NCI-H1105 (cell line): ENCODE measurements at places on chromosomes 12 and 14.
A peak's percentile ranks its signal among the peaks of the same experiment; 100 is the strongest.

DNA sequence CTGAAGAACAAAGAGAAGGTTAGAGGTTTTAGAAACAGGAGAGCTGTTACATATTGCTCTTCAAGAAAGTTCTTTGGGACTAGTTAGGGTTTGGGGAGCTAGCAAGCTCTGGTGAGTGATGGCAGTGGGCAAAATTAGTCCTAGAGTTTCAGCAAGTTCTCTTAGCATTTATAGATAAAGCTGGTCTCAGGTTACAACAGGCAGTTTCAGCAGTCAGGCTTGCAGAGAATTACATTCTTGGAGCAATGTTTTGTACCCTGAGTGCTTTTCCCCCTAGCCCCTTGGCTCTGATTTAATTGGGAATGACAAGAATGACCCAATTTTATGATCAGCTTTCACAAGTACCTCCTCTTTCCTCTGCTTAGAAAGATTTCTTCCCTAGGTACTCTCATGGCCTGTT lies 21.4 kb upstream of the EID3 start:
- DNase-seq, result no peak

- DNase-seq, result peak; percentile 50
Measured at GRCh38 chr14:25150934-25151790, 101.2 kb upstream of the STXBP6 start.

GRCh38 chr14:68546839-68547238 lies 246.0 kb downstream of the ZFP36L1 start:
- no peak for DNase-seq

DNA sequence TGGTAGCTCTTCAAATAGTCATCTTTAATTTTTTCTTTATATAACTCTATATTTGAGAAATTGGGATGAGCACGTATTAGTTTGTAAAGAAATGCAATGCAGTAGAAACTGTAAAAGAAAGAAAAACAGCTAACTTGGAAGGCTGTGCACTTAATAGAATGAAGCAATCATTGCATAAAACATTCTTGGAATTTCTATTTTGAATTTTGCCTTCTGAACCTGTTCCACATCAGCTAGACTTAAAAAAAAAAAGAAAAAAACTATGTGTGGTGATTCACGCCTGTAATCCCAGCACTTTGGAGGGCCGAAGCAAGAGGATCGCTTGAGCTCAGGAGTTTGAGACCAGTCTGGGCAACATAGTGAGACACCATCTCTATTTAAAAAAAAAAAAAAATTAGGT lies 29.4 kb downstream of the SCN8A start:
- no peak for DNase-seq

DNA sequence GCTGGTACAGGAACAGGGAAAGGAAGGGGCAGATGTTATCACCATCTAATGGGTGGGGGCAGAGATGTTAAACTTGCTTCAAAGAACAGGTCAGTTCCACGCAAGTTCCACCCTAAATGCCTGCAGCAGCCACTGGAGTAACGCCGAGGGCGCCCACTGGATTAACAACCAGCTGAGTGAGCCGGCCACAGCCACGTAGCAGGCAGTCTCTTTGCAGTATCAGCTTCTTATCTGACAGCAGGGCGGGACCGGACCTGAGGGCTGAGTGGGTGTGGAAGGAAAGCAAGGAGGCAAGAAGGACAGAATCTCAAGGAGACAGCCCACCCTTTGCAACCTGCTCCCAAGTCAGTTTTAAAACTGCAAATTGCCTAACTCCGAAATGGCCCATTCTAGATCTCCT lies 38.4 kb upstream of the FOXN3 start:
- no peak for DNase-seq

GRCh38 chr12:53290661-53291060 lies 4.7 kb upstream of the PFDN5 start:
- DNase-seq, result no peak

DNA sequence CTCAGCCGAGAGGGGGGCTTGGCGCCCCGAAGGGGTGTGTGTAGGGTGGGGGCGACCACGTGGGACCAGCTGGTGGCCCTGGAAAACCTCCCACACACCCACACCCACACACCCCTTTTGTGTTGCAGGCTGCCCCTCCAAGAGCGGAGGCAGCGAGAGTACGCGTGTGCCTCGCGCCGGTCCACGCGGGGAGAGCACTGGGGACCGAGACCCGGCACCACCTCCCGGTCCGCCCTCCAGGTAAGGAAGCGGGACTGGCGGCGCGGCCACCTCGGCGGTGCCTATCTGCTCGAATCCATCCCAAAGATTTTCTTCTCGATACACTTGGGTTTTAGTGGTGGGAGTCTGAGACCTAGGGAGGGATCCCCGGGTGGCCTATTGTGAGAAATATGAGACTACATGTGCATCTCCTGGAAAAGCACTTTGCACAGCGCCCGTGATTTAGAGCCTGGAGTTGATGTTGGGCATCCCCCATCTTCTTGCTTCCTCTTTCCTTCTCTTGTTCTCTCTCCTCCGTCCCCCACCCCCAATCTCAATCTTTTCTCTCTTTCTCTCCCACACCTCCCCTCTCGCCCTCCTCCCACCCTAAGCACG lies 393 bp downstream of the SYT1 start:
- no peak for DNase-seq

GRCh38 chr14:50092006-50092555 lies 24.3 kb downstream of the VCPKMT start:
- DNase-seq, result no peak

GRCh38 chr14:74501135-74501614 lies 7.6 kb downstream of the ISCA2 start:
- DNase-seq, result peak; percentile 91

- DNase-seq, result no peak
Measured at GRCh38 chr14:57962325-57963035, 96.6 kb upstream of the SLC35F4 start.

DNA sequence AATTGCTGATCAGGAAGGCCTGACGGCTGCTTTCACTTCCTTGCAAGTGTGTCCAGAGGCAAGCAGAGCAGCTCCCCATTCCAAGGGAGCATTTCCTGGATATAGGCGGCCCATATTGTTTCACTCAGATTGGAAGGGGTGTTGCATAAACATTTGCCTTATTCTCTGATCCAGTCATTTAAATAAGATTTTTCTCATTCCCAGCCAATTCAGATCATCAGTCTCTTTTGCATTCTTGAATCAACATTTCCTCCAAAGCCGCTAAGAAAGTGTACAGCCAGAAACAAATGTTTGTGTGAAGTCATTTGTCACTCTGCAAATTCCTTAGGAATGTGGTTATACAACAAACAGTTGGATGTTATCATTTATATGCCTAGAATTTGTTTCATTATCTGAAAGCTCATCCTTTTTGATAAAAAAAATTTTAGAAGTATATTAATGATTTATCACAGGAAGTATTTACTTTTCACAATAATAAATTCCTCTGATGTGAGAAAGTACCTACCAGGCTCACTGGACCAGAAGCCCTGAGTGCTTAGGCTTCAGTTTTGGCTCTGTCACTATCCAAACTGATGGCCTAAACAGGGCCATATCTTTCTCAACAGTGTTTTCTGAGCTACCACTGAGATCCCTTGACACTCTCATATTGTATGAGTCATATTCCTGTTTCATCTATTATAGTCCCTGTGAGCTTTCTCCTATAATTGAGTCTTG lies 379.6 kb downstream of the CCDC91 start:
- no peak for DNase-seq

DNA sequence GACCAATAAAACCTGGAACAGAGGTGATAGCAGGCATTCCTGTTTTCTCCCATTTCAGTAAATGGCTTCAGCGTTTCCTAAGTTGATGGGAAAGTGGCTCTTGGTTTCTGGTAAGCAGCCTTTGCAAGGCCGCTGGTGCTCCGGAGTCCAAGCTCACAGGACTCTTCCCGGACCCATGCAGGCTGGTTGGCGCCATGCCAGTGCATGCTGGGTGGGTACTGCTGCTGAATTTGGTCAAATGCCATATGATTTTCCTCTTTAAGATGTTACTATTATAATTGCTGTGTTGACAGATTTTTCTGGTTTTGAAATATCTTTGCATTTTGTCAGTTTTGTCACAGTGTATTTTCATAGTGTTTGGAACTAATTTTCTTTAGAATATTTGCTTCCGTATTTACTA lies 27.7 kb downstream of the PPP2R5C start:
- DNase-seq, result no peak
